Activated CD4-positive, CD25-positive, alpha-beta regulatory T cell (primary cell): ENCODE measurements at places on chromosomes 1 and 21.

- DNase-seq = no peak
These were observed 10.4 kb upstream of the FCMR start for GRCh38 chr1:206932177-206932576.

DNA sequence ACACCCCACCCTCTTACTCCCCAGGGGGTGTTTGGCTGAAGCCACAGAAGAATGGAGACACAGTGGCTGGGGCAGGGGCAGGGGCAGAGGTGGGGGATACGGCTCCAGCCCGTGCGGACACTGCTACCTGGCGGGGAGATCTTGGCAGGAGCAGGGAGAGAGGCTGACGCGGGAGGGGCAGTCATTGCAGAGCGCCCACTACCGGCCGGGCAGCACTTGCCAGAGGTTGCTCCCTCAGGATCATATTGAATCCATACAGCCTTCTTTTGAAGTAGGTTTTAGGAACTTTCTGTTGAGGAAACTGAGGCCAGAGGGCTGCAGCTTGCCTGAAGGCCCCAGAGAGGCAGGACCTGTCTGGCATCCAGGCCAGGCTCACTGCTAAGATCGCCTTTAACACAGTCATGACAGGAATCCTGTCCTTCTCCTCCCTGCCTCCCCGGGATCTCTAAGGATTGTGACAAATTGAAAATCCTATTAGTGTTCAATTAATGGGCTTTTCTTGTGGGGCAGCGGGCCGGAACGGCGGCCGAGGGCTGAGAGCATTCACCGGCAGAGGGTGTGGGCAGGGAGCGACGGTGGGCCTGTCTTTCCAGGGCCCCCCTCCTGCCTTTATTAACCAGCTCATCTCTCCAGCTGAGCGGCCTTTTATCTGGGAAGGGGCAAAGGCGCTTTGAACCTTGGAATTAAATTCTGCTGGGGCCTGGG is 65.5 kb upstream of the WNT4 start:
- DNase-seq = no peak

DNA sequence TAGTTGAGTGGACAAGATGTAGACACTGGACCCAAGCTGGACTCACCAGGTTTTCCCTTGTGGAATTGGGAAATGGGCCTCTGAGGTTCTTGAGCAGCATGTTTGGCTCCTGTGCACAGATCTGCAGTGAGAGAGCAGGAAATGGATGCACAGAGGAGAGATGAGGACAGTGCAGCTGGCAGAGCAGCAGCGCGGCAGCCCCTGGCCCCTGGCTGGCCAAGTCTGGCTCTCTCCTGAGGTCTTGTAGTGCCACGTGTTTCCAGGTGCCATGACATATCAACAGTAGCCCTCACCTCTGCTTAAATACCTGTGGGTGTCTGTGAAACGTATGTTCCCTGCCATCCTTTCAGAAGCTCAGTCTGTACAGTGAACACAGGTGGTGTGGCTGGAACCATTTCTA is 19.2 kb upstream of the BCL10 start:
- DNase-seq = no peak

- no peak for DNase-seq
These were observed 119.2 kb upstream of the NGF start for GRCh38 chr1:115457289-115457688.

- DNase-seq = no peak
These were observed 24.8 kb upstream of the PRDM2 start for GRCh38 chr1:13675151-13675651.

DNA sequence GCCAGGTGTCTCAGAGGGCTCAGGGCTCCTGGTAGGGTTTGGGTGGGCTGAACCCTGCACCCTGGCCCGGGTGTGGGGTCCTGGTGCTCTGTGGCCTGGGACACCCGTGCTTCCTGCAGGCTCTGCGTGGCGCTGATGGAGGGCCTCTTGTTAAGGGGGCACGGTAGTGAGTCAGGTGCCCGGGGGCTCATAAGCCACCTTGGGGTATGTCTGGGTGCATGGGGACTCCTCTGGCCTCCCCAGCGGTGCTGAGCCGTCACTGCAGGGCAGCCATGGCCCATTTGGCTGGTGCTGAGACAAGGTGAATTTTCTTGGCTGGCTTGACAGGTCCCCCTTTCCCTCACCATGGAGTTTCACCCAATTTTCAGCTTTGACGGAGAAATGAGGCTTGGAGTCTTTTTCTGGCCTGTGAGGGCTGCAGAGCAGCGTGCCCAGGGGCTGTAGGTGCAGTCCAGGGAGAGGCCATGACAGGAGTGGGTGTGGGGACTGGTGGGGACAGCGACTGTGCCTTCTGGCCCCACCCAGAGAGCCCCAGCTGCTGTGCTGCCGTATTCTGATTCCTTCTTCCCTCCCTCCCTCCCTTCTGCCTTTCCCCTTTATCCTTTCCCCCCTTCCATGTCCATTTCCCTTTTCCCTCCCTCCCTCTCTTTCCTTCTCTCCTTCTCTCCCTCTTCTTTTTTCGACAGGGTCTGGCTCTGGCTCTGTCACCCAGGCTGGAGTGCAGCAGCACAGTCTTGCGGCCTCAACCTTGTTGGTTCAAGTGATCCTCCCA is 40.4 kb downstream of the SKI start:
- no peak for DNase-seq

DNA sequence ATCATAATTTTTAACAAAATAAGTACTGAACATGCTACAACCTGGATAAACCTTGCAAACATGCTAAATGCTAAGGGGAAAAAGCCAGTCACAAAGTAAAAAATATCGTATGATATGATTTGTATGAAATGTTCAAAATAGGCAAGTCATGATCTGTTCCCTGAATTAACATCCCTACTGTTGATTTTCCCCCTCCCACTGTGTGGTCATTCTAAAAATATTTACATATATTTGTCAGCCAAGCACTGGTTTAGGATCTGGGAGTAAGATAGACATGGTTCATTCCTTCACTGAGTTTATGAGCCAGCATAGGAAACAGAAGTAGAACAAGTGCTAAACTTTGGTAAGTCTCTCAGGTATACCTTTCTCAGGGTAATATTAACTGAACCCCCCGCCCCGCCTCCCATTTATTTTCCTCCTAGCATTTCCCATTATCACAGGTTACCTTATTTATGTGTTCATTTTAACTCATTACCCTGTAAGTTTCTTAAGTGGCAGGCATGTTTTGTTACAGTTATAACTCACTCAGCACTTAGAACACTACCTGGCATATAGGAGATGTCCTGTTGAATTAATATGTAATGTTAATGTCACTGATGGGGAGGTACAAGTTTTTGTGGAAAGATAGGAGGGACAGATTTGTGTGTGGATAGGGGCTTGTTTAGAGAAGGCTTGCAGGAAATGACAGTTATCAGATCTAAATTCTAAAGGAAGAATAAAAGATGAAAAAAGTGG is 12.3 kb downstream of the UQCRH start:
- no peak for DNase-seq

DNA sequence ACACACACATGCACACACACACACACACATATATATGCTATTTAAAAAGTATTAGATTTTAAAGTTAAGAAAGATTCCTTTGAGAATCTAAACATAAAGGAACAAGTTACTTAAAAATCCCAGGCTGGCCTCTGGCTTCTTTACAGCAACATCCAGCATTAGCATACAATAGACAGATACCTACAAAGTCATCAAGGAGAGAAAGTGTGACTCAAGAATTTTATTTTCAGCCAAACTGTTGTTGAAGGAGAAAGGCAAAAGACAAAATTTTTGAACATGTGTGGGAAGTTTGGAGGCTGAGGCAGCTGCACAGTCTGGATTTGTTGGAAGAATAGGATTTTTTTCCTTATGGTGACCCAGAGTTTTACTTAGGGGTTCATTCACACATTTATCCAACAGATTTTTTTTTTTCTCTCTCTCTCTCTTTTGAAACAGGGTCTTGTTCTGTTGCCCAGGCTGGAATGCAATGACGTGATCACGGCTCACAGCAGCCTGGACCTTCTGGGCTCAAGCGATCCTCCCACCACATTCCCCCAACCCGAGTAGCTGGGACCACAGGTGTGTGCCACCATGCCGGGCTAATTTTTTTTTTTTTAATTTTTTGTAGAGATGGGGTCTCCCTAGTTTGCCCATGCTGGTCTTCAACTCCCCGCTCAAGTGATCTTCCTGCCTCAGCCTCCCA is 24.0 kb upstream of the SPOCD1 start:
- no peak for DNase-seq

GRCh38 chr1:234593771-234594504 is 16.0 kb downstream of the IRF2BP2 start:
- no peak for DNase-seq

DNA sequence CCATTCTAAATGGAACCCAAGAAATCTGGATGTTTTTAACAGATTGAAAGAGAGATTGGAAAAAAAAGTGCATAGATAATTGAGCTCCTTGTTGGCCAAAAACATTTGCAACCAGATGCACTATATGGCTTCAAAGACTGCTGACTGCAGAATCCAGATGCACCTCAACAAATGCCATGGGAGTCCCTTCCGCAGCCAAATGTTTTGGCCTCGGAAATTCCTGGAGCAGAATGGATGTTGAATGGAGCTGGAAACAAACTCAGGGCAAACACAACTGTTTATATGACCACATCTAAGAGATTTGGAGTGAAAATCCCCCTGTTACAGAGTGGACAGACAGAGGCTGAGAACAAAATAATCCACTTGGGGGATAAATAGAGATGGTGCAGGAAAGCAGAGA is 285.0 kb upstream of the NFIA start:
- no peak for DNase-seq

DNA sequence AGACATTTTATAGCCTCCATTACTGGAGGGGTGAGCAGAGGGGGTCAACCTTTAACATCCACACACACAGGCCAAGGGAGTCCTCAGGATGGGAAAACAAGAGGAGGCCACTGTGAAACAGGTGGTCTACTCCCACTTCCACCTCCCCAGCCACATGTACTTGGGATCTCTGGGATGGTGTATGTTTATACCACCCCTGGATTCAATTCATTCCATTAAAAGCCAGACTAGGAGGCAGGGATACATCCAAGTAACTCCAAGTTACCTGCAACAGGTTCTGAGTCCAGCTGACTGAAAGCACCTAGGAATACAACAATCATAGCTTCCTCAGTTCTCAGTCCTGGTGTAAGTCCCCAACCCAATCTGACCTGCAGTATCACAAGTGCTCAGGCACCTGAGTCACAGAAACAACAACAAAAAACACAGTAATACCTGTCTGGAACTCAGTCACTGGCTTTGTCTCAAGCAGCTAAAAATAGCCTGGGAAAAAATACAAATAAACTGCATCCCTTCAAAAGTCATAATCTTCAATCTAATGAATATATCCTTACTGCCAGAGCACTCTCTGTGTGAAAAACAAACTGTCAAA is 9.8 kb downstream of the ERI3 start:
- DNase-seq = no peak

DNA sequence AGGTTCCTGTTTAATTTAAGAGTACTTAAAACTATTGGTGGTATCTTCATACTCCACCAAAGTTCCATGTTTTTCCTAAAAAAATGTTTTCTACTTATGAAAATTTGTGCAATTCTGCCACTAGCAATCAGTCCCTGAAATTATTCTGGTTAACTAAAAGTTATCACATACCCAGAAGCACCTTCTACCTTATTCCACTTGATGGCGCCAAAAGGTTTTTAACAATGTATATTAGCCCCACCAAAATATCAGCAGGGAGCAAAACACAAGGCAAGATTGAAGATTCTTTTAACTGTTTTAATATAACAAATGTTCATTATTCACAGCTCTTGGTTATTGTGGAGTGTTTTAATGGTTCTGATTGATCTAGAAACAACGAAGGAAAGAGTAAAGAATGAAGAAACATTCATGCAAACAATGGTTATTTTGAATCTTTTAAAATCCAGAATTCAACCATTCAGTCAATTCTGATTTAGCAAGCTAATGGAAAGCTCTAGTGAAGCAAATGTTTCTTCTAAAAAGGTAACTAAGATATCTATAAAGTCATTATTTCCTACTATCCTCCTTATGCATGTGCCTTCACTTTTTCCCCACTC is 67.2 kb downstream of the TTLL7 start:
- DNase-seq = no peak

- DNase-seq = no peak
These were observed 55.8 kb upstream of the BMP8A start for GRCh38 chr1:39435597-39435996.

GRCh38 chr1:37755290-37755689 is 9.6 kb downstream of the EPHA10 start:
- no peak for DNase-seq

- no peak for DNase-seq
These were observed 14.5 kb downstream of the NUAK2 start for GRCh38 chr1:205306929-205307566.

GRCh38 chr1:227738820-227739219 is 3.6 kb downstream of the SNAP47 start:
- DNase-seq = no peak

DNA sequence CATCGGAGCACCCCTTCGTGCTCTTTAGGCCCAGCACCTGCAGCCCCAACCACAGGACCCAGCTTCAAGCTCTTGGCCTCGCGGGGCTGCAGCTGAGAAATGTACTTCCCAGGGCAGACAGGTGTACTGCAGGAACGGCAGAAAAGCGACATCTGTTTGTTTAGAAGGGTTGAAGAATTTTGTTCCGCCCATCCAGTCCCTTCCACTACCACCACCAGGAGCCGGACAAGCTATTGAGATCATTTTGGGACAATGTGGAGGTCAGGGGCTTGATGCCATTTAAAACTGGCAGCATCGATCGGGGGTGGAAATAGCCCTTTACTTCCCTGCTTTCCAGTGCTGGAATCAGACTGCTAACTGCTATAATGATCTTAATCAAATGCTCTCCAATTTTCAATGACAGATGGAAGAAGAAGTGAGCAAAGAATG is 1.7 kb downstream of the SERTAD4 start:
- DNase-seq = no peak

DNA sequence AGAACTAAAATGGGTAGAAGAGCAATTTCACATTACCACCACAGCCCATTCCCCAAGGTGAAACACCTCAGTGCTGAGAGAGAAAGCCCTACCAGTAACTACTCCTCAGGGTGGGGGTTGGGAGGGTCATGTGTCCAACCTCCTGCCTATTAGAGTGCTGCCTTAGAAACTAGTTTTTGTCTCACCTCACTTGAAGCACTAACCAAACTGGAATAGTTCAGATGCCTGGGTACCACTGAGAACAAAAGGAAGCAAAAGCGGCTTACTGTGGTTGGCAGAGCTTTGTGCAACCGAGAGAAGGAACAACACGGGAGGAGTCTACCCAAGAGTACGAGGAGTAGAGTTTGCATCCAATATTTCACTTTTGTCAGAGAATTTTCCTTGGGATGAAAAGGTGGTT is 1207.5 kb upstream of the ADGRL2 start:
- DNase-seq = no peak

DNA sequence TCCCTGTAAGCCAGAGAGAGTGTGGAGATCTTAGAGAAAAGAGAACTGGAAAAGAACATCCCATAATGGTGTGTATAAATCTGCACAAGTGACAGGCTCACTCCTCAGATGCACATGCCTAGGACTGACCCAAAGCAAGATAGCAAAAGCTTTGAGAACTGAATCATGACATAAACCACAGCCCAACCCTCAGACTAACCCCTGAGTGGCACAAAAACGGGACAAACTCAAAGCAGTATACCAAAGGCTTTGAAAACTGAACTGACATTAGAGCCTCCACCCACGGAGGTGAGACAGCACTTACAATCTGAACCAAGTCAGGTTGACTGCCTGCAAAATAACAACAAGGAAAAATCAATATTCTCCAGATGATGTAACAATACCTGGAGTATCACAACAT is 70.8 kb downstream of the TIAM1 start:
- no peak for DNase-seq
